ENCODE measurements at places on chromosomes 2 and 18. TPM values are rescaled to one million over a fixed set of nuclear protein-coding genes. Genes with fewer than 3 reads are reported as not detected.

Gene CCDC68
- total RNA-seq = 5.1 TPM

GRCh38 chr2:199428291-199428690, 29.4 kb downstream of the SATB2 start:
- no peaks in the 10 kb centered on the region for H3K27me3 ChIP-seq
- no peaks in the 10 kb centered on the region for H3K36me3 ChIP-seq
- H3K27ac ChIP-seq = no peak overlapping the region

DNA sequence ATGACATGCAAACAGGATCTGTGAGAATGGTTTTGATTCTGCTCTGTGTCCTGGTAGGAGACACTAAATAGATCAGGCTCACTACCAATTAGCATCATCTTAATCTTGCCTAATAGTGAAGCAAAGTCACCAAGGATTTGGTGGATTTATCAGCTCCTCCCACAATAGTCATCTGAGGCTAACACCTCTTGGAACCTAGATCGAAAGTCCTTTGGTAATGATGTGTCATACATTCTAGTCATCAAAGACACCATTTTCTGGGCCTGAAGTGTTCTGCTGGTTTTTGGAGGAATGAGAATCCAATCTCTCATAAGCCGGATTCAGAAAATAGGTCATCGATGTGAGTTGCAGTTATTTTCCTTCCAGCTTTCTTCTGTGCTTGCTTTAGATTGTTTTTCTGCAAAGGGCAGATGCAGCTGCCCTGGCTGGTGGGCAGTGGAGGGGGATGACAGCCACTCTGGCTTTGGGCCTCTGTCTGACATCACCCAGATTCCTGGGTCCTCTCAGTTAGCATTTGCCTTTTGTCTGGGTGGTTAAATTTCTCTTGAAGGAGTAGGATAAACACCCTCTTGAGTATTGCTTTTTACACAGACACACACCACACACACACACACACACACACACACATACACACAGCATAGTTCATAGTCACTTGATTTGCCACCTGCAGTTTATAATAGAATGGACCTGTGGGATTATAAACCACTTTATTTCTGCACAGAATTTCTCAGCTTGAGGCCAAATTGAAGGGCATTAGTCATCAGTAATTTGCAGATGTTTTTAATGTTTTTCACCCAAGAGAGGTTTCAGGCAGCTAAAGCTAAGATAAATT, at the start of gene MYO3B:
TSS of gene MYO3B (plus strand) at position 198 of the 832 bp plus-strand sequence. CDS start at position 339, 141 bp downstream.
- no peak for DNase-seq
- H3K4me1 ChIP-seq = no peaks in the 10 kb centered on the region
- H3K27me3 ChIP-seq = no peaks in the 10 kb centered on the region

Gene APLF
- 4.8 TPM for total RNA-seq

DNA sequence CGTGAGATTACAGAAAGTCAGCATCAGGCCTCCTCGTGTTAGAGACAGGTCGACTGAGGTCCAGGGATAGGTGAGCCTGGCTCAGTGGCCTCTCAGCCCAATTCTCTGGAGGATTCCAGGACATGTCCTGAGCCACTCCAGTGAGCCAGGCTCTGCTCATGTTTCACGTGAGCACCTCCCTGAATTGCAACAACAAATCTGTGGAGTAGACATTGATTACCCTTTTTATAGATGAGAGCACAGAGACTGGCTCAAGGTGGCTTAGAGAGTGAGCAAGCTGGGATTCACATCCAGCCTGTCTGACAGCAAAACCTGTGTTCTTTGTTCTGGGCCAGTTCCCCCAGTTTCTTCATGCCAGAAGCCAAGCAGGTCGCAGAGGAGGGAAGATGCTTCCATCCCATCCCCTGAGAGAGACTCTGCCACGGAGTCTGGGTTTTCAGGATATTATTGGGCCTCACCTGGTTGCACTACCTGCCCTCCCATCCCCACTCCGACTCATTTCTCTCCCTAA, 46.4 kb downstream of the HS1BP3 start:
- no peak for DNase-seq
- H3K4me3 ChIP-seq = no peak overlapping the region
- peak overlapping the region; percentile 83 for H3K27ac ChIP-seq
- peaks cover 60% of the 10 kb centered on the region for H3K4me1 ChIP-seq
- H3K27me3 ChIP-seq = no peaks in the 10 kb centered on the region

Gene NOL4
- not detected for total RNA-seq

Gene NOSTRIN
- total RNA-seq = 14.7 TPM

GRCh38 chr2:126059379-126059778, 596.6 kb upstream of the GYPC start:
- H3K4me3 ChIP-seq = no peak overlapping the region
- H3K27me3 ChIP-seq = no peaks in the 10 kb centered on the region
- H3K27ac ChIP-seq = no peak overlapping the region

DNA sequence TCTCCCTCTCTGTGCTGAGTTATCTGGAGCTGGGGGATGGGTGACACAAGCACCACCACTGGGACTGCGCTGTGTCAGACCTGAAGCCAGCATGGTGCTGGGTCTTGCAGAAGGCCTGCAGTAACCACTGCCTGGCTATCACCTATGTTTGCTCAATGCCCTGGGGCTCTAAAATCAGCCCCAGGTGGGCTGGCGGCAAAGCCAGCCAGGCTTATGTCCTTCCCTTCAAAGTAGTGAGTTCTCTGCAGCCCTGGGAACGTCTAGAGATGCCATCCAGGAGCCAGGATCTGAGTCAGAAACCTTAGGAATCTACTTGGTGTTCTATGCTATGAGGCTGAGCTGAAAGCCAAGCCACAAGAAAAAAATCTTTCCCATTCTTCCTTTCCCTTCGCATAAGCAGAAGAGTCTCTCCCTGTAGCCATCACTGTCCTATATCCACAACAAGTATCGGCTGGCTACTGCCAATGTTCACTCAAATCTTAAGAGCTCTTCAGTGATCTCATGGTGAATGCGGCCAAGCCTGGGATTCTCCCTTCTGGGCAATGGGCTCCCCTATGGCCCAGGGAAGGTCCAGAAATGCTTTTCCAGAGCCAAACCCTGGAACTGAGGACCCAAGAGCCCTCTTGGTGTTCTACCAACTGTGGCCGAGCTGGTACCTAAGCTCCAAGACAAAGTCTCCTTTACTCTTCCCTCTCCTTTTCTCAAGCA, 248.7 kb downstream of the ZNF385B start:
- H3K4me3 ChIP-seq = no peak overlapping the region
- no peak for DNase-seq
- H3K27ac ChIP-seq = no peak overlapping the region
- H3K36me3 ChIP-seq = no peaks in the 10 kb centered on the region
- H3K27me3 ChIP-seq = no peaks in the 10 kb centered on the region
- H3K4me1 ChIP-seq = no peaks in the 10 kb centered on the region

DNA sequence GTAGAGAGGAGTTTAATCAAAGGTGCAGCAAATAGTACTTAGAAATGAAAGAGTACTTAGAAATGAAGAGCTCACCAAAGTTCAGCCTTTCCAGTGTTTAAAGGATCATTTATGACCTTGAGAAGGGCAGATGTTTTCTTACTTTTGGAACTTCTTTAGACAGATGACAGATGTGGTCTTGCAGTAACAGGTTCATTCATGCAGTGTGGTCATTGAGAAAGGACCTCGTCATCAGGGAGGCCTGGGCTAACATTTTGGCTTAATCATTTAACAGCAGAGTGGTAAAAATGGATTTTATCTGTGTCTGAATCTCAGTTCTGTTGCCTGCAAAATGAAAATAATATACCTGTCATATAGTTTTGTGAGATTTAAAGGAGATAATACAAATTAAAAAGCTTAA, 75.1 kb upstream of the NT5C1B start:
- H3K4me3 ChIP-seq = no peak overlapping the region
- no peaks in the 10 kb centered on the region for H3K36me3 ChIP-seq
- DNase-seq = no peak
- no peaks in the 10 kb centered on the region for H3K4me1 ChIP-seq
- no peak overlapping the region for H3K27ac ChIP-seq
- H3K27me3 ChIP-seq = no peaks in the 10 kb centered on the region

DNA sequence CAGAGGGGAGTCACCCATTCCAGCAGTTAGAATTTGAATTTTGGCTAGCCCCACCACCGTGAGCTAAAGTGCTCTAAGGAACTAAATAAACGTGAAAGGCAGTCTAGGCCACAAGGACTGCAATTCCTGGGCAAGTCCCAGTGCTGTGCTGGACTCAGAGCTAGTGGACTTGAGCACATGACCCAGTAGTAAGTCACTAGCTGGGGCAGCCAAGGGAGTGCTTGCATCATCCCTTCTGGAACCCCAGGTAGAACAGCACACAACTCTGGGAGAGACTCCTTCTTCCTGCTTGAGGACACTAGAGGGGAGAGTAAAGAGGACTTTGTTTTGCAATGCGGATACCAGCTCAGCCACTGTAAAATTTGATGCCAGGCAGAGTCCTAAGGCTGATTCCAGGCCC, 672.2 kb downstream of the CPS1 start:
- H3K27ac ChIP-seq = no peak overlapping the region
- H3K4me3 ChIP-seq = no peak overlapping the region
- no peaks in the 10 kb centered on the region for H3K27me3 ChIP-seq

- no peak for DNase-seq
- peak overlapping the region; percentile 59 for H3K27ac ChIP-seq
- H3K4me3 ChIP-seq = no peak overlapping the region
- H3K36me3 ChIP-seq = no peaks in the 10 kb centered on the region
- no peaks in the 10 kb centered on the region for H3K27me3 ChIP-seq
- H3K4me1 ChIP-seq = peaks cover 3% of the 10 kb centered on the region
Measured at GRCh38 chr2:217667512-217667911, 335.3 kb downstream of the TNS1 start.

DNA sequence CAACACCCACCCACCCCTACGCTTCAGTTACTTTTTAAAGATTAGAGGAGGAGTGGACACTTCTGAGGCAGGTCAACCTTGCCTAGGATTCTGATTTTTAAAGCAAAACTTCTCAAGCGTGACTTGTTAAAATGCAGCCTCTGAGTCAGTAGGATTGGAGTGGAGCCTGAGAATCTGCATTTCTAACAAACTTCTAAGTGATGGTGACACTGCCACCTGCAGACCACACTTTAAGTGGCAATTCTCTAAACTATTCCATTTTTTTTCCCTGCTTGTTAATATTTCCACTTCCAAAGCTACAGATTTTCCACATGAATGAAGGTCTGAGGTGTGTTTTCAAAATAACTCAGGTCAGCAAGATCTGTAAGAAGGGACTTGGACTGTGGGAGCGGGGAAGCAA, 171.1 kb upstream of the CCDC150 start:
- DNase-seq = no peak
- H3K36me3 ChIP-seq = no peaks in the 10 kb centered on the region
- H3K27ac ChIP-seq = no peak overlapping the region
- peaks cover 17% of the 10 kb centered on the region for H3K4me1 ChIP-seq

Gene C2orf80
- not detected for total RNA-seq

Gene LGALSL
- 8.1 TPM for total RNA-seq

Gene SH3BP4
- 9.6 TPM for total RNA-seq

DNA sequence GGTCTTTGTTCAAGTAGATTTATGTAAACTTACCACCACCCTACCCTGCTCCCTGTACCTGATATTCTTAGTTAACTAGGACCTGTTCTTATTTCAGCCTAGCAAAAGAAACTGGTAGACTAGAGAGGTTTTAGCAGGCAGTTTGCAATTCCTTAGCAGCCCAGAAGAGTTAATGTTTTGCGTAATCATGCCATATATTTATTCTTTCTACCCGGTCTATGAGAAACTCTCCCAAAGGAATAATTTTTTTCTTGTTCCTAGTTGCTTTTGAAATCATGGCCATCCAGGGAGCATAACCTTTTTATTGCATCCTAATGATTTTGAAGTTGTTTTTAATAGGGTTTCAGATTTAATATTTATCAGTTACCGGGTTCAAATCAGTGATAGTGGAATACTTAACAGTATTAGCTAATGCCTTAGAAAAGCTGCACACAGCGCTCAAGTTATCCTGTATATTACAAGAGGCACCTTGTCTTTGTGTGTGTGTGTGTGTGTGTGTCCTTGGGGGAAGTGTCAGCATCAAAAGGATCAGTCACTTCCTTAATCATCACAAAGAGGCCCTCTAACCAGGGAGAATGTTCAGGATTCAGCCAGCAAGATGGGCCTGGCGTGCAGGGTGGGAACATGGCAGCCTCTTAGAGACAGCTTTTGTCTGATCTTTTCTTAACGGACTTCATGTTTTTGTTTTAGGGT, 52.9 kb downstream of the CABLES1 start:
- H3K27ac ChIP-seq = no peak overlapping the region
- no peak for DNase-seq
- no peak overlapping the region for H3K4me3 ChIP-seq
- H3K4me1 ChIP-seq = peaks cover 19% of the 10 kb centered on the region

DNA sequence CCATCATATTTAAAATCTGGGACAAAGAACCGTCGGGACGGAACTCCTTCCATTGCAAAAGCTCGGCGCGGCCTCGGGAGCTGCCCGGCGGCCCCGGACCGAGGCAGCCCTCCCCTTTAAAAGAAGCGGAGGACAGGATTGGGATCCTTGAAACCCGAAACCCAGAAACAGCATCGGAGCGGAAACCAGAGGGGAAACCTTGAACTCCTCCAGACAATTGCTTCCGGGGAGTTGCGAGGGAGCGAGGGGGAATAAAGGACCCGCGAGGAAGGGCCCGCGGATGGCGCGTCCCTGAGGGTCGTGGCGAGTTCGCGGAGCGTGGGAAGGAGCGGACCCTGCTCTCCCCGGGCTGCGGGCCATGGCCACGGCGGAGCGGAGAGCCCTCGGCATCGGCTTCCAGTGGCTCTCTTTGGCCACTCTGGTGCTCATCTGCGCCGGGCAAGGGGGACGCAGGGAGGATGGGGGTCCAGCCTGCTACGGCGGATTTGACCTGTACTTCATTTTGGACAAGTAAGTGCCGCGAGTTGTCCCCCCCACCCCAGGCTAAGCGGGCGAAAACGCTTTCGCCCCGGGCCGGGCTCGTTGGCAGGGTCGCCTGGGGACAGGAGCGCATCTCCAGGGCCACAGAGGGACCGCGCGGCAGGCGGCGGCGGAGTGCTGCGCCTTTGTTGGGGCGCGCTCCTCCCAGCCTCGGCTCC, at the start of gene ANTXR1:
TSS of gene ANTXR1 (plus strand) at position 38 of the 698 bp plus-strand sequence. CDS start at position 359, 321 bp downstream.
- DNase-seq = peak; percentile 22
- peaks cover 38% of the 10 kb centered on the region for H3K4me1 ChIP-seq
- H3K4me3 ChIP-seq = peak within 1 kb of the TSS; percentile 88
- H3K27ac ChIP-seq = peak within 1 kb of the TSS; percentile 80
- H3K36me3 ChIP-seq = no peaks in the 10 kb centered on the region
- H3K27me3 ChIP-seq = peaks cover 49% of the 10 kb centered on the region

Gene TWIST2
- 2.7 TPM for total RNA-seq

DNA sequence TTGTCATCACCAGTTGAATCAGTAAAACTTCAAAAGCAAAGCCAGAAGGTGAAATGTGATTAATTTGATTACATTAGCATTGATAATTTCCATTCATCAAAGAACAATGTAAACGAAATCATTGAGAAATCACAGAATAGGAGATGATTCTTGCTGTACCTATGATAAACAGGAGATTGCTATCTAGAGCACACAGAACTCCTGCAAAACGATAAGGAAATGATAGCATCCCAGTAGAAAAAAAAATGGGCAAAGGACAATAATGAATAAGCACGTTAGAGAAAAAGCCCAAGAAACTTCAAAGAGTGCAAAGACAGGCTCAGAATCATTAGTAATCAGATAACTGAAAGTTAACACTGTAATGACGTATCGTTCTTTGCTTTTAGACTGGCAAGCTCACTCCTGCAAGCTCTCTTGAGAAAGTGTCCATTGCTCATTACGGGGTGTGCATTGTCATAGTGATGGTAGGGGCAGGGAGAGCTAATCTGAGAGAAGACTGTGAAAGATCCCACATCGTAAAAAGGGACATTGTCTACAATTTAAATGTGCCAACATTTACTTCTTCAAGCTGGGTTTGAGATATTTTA, 143.6 kb downstream of the SPP2 start:
- H3K4me1 ChIP-seq = no peaks in the 10 kb centered on the region
- H3K36me3 ChIP-seq = no peaks in the 10 kb centered on the region
- no peak for DNase-seq
- peaks cover 70% of the 10 kb centered on the region for H3K27me3 ChIP-seq
- H3K27ac ChIP-seq = no peak overlapping the region
